NCI-H82 (cell line): ENCODE measurements at places on chromosomes 1 and 21.
A peak's percentile ranks its signal among the peaks of the same experiment; 100 is the strongest.

GRCh38 chr1:99279525-99279924 is 15.2 kb downstream of the PLPPR4 start:
- DNase-seq: peak; percentile 99

- DNase-seq: no peak
These were observed 571 bp downstream of the MARCKSL1 start for GRCh38 chr1:32335535-32335789.

- DNase-seq: no peak
These were observed 42.6 kb downstream of the TRAPPC10 start for GRCh38 chr21:44054710-44055109.

- DNase-seq: no peak
These were observed 14.2 kb upstream of the AMIGO1 start for GRCh38 chr1:109523706-109524105.

DNA sequence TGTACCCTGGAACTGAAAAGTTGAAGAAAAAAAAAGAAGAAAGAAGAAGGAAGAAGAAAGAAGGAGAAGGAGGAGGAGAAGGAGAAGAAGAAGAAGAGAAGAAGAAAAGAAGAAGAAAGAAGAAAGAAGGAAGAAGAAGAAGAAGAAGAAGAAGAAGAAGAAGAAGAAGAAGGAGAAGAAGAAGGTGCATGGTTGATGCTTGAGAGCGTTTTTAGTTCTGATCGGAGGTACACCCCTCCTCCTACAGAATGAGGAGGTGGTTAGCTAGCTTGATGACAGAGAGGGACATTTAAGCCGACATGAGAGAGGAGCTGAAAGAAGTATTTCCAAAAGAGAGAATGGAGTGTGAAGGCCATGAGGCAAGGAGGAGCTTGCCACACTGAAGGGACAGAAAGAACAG is 5.6 kb upstream of the ZNF362 start:
- DNase-seq: no peak

- DNase-seq: peak; percentile 44
These were observed 254.3 kb upstream of the DAB1 start for GRCh38 chr1:57678138-57678537.

DNA sequence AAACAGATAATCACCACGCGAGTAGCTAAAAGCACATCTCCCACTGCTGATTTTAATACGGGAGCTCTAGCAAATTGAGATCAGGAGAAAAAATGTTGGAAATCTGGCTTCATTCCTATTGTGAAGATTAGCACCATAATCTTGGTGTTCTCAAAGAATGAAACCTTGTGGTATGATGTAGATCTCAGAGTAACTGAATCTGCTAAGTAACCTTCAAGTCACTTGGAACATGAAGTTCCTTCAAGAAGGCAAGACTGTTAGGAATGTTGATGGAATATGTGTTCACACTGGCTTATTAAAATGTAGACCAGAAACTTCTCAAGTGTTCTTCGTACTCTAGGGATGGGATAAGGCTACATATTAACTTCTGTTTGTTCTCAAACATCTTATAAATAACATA is 117.4 kb upstream of the CHRM3 start:
- no peak for DNase-seq
